D341Med (cell line): ENCODE measurements at places on chromosomes 12 and 14.

- DNase-seq, result no peak
Measured at GRCh38 chr12:78420991-78421390, 443.6 kb upstream of the SYT1 start.

- DNase-seq, result no peak
Measured at GRCh38 chr14:75604979-75605851, 26.8 kb downstream of the FLVCR2 start.

DNA sequence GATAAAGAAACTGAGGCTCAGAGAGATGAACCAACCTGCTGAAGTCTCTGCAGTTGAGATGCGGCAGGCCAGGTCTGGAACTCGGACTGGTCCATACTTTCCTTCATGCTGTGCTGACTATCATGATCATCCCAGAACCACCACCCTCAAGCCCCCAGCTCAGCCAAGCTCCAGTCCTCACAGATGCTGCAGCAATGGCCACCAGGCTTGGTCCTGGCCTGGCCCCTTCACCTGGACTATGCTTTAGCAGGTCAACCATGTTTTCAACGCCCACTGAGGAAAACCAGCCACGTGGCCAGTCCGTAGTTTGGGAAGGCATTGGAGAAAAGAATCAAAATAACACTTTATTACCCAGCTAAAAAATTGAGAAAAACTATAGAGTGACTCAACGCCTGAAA, 1.4 kb downstream of the GPR68 start:
- no peak for DNase-seq

- no peak for DNase-seq
Measured at GRCh38 chr12:124684971-124685688, 117.7 kb upstream of the NCOR2 start.

DNA sequence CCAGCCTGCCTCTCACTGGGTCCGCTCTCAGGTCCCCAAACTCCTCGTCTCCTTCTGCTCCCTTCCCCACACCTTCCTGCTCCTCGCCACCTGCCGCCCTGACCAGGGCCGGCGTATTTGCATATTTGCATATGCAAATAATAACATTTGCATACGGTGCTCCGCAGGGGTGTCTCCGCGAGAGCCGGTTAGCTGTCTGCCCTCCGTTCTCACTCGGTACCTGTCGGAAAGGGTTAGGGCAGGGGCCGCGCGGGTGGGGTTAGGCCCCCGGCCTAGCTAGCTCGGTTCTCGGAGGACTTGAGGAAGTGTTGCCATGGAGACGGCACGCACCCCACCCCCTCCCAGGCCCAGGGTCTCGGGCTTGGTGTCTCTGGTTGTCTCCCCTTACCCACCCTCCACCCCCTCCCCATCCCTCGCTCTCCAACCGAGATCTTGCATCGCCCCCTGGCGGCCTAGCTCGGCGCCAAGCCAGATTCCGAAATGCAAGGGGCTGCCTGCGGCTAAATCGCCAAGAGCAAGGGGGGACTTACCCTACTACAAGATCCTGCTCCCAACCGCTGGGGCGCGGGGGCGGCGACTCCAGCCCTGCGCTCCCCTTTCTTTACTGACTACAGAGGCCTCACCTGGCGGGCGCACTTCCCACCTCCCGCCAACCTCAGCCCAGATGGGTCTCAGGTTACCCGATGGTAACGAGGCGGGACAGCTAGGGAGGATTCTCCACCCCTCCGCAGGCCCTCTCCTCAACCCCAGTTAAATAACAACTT, 8.1 kb downstream of the STAC3 start:
- peak; percentile 84 for DNase-seq

DNA sequence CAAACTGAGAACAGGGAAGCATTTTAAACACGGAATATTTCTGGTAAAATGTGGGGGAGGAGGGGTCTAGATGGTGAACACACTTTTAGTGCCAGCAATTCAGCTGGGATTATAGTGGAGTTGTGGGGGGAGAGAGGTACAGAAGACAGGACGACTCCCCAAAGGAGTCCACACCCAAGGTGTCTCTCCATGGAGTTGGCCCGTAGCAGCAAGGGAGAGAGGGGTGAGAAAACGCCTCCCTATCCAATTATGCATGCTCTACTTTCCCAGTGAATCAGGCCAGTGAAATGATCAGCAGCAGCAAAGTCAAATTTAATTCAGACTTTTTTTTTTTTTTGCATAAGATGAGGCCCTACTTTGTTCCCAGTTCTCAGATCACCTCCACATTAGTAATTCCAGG, 38.6 kb downstream of the BTG1 start:
- no peak for DNase-seq

DNA sequence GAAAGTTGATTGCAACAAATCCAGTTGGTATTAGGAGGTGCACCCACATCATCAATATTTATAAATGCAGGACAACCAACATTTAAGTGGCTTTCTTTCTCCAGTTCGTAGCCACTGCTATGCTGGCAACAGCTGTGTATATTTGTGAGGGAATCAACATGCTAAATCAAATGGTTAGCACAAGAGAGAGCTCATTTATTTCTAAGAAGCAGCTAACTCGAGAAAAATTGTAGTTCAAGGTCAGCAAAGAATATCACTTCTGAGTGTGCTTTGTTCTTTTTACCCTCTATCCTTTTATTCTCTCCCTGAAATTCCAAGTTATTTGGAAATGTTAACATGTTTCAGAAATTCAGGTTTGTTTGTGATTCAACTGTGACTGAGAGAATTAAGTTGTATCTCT, 137.3 kb downstream of the NAV3 start:
- DNase-seq, result no peak

- no peak for DNase-seq
Measured at GRCh38 chr12:50394469-50395029, 1.9 kb downstream of the FAM186A start.
